ENCODE measurements at places on chromosomes 2 and 18.

- no peak for DNase-seq
Observed at GRCh38 chr2:69789175-69789721, 40.2 kb upstream of the GMCL1 start.

GRCh38 chr2:17251171-17251570, 267.1 kb downstream of the RAD51AP2 start:
- no peak for DNase-seq

DNA sequence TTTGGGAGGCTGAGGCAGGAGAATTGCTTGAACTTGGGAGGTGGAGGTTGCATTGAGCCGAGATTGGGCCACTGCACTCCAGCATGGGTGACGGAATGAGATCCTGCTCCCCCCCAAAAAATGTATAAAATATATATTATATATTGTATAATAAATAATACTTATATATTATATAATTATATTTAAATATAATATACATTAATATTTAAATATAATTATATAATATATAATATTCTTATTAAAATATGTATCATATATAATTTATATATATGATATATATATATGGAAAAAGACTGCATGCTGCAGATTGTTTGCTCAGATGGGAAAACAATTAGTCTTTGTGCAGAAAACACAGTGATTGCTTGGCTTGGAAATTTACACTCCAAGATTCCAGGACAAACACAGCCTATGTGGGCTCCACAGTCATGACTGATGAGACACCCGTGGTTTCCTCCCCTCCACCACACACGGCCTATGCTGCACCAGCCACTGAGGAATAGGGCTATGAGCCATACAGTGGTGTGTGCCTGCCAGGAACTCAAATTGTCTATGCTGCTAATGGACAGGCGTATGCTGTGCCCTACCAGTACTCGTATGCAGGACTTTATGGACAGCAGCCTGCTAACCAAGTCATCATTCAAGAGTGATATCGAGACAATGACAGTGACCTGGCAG, 30.0 kb downstream of the PMAIP1 start:
- no peak for DNase-seq

DNA sequence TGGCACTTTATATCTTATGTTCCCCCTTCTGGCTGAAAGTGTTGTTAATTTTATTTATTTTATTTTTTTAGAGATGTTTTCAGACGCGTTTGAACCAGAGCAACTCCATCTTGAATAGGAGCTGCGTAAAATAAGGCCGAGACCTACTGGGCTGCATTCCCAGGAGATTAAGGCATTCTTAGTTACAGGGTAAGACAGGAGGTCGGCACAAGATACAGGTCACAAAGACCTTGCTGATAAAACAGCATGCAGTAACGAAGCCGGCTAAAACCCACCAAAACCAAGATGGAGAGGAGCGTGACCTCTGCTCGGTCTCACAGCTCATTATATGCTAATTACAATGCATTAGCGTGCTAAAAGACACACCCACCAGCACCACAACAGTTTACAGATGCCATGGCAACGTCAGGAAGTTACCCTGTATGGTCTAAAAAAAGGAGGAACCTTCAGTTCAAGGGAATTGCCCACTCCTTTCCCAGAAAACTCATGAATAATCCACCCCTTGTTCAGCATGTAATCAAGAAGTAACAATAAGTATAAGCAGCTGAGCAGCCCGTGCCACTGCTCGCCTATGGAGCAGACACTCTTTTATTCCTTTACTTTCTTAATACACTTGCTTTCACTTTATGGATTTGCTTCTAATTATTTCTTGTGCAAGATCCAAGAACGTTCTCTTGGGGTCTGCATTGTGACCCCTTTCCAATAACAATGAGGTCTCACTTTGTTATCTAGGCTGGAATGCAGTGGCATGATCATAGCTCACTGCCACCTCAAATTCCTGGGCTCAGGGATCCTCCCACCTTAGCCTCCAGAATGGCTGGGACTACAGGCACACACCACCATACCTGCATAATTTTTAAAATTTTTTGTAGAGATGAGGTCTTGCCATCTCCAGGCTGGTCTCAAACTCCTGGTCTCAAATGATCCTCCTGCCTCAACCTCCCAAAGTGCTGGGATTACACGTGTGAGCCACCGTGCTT, 55.9 kb downstream of the CACNB4 start:
- DNase-seq = no peak

GRCh38 chr2:112787729-112788393, 3.6 kb upstream of the IL1A start:
- no peak for DNase-seq

GRCh38 chr18:35983147-35983546, 10.7 kb downstream of the RMP24 start:
- DNase-seq = no peak

GRCh38 chr2:121838551-121838950, 83.1 kb downstream of the TSN start:
- no peak for DNase-seq

- no peak for DNase-seq
Observed at GRCh38 chr2:51505533-51505932, 473.6 kb upstream of the NRXN1 start.

DNA sequence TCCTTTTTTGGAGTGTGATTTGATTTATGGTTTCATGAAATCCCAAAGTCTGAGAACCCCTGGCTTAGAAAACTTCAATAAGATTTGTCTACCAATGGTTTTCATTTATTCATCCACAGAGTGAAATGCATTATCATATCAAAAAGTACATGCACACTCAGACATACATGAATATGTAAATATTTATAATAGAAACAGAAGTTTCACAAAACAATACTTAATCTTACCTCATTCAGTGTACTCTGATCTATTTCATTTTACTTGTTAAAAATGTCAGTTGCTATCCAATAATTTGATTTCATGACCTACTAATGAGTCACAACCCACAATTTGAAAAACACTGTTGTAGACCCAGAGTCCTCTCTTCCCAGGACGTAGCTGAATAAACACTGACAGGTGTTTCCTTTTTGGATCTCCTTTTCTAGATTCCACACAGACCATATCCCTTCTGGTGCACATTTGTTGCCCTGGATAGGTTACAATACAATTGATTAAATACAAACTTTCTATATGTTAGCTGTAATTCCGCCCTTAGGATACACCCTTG, 10.4 kb upstream of the CAVIN2 start:
- DNase-seq = no peak

GRCh38 chr18:34493566-34494358, 216.3 kb upstream of the DTNA start:
- DNase-seq = no peak

DNA sequence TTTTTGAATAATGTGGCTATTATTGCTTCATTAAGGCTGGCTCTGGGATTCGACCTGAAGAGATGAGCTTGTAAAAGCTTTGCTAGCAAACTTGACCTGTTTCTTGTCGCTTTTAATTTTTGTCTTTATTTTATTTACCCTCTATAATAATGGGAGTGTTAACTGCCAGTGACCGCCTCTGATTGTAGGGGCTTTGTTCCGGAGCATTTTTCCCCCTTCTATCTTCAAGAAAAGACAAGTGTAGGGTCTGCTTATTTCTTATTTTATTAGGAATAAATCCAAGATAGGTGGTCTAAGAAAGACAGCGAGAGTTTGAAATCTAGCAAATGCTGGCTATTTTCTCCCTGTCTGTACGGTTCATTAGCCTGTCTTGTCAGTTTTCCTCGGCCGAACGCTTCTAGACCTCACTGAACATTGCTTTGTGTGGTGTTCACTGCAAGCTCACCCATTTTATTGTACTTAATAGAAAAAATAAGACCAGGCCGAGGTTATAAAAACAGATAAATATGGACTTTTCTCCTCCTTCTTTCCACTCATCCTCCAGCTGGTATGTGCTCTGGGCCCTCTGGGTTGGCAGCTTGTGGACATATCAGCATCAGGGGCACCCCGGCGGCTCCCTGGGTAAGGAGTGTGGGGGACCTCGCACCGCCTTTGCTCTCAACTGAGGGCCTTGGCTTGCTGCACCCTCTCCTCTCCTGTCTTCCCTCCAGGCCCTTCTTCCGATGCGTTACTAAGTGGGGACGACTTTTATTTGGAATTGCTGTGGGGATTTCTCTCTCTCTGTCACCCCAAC, 8.5 kb downstream of the MEIS1 start:
- DNase-seq = no peak

DNA sequence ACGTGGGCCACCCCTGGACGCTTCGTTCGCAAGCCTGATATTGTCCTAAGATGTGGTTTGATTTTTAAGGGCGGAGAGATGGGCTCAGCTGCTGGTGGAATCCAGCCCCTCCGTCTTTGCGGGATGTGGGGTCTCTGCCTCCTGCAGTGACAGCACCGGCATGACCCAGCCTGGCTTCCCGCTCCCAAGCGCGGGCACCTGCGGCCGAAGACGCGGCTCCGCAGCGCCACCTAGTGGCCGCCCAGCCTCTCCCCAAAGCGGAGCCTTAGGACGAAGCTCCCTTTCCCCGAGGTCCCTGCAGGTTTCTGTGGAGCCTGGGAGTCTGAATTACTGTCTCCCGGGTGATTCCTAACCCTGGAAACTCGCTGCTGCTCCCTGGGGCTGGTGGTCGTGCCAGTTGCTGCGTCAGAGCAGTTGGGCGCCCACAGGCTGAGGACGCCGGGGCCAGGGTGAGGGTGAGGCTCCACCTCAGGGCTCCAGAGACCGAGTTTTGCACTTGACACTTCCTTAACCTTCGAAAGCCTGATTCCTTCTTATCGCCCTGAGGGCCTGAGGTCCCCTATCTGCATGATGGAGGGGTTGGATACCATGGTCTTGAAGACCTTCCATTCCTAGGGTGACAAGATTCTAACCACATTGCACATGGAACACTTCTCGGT, 137.5 kb downstream of the TPO start:
- no peak for DNase-seq

- no peak for DNase-seq
Observed at GRCh38 chr2:833180-833579, 117.5 kb upstream of the SNTG2 start.

DNA sequence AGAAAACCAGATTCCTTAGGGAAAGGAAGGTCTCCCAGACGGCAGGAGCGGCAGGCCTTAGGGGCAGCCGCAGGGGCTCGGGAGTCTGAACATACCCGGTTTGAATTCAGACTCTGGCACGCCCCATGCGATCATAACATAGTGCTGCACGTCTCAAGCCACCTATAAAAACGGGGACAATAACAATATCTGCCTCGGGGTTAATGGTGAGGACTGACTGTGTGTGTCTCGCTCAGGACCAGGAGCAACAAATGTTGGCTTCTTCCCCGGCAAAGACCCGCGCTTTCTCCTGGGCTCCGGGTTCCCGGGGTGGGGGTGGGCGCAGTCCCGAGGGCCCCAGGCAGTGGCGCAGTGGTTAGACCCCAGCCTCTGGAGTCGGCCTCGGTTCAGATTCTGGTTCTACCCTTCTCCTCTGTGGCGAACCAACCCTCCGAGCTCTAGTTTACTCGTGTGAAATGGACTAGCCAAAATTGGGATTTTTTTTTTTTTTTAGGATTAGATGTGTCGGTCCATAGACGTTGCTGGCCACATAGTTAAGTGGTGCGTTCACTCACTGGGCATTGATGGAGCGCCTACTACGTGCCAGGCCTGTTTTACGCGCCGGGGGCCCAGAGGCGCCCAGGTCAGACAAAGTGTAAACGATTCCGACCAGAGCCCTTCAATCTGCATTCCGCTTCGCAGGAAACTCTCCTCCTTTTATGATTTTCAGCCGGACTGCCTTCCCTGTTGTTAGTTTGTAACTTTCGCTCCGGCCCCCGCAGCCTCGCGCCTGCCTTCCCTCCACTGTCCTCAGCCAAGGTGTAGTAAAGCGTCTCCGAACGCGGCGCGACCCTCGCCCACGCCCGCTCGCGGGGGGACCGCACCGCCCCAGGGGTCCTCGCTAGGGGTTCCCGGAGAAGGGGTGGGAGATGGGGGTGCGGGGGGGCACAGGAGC, 820 bp upstream of the SH3BP4 start:
- no peak for DNase-seq

DNA sequence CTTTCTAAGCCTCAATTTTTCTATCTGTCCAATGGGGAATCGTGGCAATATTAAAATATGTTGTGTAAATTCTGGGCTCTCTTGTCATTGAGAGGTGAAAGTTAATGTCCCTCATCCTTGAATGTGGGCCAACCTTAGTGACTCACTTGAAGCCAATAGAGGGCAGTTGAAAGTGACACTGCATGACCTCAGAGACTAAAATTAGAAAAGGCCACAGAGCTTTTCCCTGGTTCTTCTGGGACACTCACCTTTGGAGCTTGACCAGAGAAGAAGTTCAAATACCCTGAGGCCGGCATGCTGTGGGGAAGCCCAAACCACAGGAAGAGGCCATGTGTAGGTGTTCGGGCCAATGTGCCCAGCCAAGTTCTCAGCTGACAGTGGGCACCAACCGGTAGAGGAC, 24.1 kb upstream of the SIX2 start:
- DNase-seq = no peak

DNA sequence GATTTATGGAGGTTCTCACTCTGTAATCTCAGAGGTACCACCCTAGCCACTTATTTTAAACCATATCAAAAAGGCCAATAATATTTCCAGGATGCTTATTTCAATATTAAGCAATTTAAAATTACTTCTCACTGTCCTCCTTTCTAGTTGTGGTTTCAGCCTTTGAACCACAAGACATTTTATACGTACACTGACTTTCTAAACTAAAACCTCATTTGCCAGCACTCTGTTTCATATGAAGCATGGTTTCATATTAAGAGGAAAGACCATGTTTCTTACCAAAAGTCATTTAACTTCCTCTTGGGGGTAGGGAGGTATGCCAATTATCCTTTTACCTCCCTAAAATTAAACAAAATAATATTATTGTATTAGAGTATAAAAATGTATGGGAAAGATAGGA, 399.8 kb downstream of the CDH7 start:
- DNase-seq = no peak

GRCh38 chr18:67475673-67476072, 40.8 kb downstream of the DSEL start:
- DNase-seq = no peak

- DNase-seq = no peak
Observed at GRCh38 chr2:57890464-57890863, 156.1 kb upstream of the VRK2 start.

DNA sequence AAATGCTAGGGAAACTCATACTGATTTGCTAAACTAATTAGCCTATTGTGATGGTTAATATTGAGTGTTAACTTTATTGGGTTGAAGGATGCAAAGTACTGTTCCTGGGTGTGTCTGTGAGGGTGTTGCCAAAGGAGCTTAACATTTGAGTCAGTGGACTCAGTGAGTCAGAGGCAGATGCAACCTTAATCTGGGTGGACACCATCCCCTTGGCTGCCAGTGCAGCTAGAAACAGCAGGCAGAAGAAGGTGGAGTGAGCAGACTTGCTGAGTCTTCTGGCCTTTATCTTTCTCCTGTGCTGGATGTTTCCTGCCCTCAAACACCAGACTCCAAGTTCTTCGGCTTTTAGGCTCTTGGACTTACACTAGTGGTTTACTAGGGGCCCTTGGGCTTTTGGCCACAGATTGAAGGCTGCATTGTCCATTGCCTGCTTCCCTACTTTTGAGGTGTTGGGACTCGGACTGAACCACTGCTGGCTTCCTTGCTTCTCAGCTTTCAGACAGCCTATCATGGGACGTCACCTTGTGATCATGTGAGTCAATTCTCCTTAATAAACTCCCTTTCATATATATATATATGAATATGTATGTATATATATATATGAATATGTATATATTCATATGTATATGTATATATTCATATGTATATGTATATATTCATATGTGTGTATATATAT, 69.7 kb downstream of the RPRM start:
- DNase-seq = no peak
